ENCODE measurements at places on chromosomes 7 and 10. TPM values are rescaled to one million over a fixed set of nuclear protein-coding genes. Genes with fewer than 3 reads are reported as not detected.

GRCh38 chr7:73885975-73886798 lies 25.2 kb downstream of the TMEM270 start:
- DNase-seq = no peak
- H3K36me3 ChIP-seq = no peaks in the 10 kb centered on the region
- no peak overlapping the region for H3K4me3 ChIP-seq
- peaks cover 23% of the 10 kb centered on the region for H3K27me3 ChIP-seq

DNA sequence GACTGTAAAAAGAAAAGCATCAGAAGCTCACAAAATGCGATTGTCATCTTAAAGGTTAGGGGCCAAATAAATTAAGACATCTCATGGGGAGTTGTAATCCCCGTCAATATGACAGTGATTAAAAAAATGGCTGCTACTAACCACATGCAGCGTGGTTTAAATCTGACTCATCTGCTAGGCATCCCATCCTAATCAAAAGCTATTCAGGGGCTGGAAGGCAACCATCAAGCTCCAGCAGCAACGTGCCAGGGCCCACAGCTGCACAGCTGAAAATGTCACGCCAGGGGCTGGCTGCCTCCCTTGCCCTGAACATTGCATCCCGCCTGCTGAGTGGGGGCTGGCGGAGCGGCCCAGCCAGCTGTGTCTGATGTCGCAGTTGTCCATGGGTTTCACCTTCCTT lies 66.3 kb upstream of the FRMD4A start:
- H3K4me3 ChIP-seq = no peak overlapping the region
- peaks cover 42% of the 10 kb centered on the region for H3K27me3 ChIP-seq

DNA sequence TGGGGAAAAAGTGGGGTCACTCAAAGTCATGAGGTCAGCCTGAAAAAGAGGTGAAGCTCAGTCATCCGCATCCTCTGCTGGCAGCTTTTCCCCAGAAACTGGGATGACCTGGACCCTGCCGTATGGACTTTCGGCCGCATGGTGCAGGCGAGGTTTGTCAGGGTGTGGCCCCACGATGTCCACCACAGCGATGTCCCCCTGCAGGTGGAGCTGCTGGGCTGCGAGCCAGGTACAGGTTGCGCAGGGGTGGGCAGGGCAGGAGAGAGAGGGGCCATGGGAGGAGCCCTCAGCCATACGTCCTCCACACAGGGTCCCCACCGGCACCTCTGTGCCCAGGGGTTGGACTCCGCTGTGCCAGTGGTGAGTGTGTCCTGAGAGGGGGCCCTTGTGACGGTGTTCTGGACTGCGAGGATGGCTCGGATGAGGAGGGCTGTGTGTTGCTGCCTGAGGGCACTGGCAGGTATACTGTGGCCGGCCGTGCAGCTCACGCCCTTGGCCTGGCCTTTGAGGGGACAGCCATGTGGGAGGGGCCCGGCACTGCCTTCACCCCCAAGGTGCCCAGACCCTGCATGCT lies 23.0 kb upstream of the ZNF467 start:
- no peaks in the 10 kb centered on the region for H3K36me3 ChIP-seq
- H3K4me1 ChIP-seq = no peaks in the 10 kb centered on the region
- no peak overlapping the region for H3K27ac ChIP-seq
- H3K27me3 ChIP-seq = no peaks in the 10 kb centered on the region

Gene ADCK2
- total RNA-seq = 30.3 TPM

GRCh38 chr7:144531181-144531580 lies 127.7 kb upstream of the NOBOX start:
- H3K36me3 ChIP-seq = no peaks in the 10 kb centered on the region
- H3K4me1 ChIP-seq = peaks cover 6% of the 10 kb centered on the region
- H3K27ac ChIP-seq = no peak overlapping the region
- no peak for DNase-seq
- no peaks in the 10 kb centered on the region for H3K27me3 ChIP-seq
- no peak overlapping the region for H3K4me3 ChIP-seq

GRCh38 chr10:60122190-60122589 lies 215.8 kb upstream of the CCDC6 start:
- H3K27me3 ChIP-seq = no peaks in the 10 kb centered on the region
- DNase-seq = no peak
- no peaks in the 10 kb centered on the region for H3K36me3 ChIP-seq
- H3K4me1 ChIP-seq = no peaks in the 10 kb centered on the region
- H3K27ac ChIP-seq = peak overlapping the region; percentile 51

DNA sequence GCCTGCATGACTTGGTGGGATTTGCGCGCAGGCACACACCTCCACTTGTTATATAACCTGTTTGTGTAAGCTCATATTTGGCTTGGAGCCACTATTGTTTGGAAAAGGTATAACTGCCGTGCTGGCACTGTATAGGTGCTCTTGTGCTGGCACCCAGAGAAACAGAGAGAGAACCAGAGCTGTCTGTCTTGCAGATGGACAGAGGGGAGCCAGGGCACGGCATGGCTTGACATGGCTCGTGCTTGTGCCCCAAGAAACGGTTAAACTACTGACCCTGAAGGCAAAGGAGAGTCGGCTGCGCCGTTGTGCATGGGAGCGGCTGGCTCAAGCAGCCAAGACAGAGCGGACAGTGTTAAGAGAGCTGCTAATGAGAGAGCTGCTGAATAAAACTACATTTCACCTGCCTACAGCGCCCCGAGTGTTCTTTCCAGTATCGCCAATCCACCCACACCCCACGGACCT lies 23.2 kb downstream of the RAPGEF5 start:
- H3K4me1 ChIP-seq = no peaks in the 10 kb centered on the region
- no peak overlapping the region for H3K4me3 ChIP-seq
- H3K36me3 ChIP-seq = no peaks in the 10 kb centered on the region
- DNase-seq = no peak
- no peak overlapping the region for H3K27ac ChIP-seq
- H3K27me3 ChIP-seq = peaks cover 6% of the 10 kb centered on the region

Gene FKBP9
- total RNA-seq = 0.84 TPM

DNA sequence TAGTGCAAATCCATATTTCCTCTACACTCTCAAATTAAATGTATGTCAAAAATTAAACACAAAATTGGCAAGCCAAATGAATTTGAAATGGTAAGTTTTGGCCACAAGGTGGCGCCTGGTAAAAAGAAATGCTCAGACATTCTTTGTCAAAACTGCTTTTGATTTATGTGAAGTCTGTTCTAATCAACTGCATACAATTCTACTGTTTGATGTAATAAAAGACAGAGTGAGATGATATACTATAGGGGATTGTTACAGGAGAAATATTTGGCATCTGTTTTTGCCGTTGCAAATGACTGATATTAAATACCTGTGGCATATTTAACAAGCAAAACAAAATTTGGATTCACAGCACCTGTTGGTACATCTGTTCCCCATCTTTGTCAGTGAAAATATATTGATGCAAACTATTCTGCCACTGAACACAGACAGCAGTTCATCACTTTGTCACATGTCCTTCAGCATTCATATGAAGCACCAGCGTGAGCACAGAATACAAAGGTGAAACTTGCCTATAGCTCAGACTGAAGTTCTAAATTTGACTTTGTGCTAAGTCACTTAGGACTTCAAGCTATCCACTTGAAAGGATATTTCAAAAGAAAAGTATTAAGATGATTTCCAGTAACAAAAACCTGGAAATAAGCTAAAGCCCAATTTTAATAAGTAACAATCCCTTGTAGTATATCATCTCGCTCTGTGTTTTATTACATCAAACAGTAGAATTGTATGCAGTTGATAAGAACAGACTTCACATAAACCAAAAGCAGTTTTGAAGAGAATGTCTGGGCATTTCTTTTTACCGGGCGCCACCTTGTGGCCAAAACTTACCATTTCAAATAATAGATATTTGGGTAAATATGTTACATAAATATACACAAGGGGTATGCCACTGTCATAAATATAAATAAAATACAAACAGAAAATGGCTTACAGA lies 10.2 kb upstream of the CH25H start:
- peaks cover 2% of the 10 kb centered on the region for H3K36me3 ChIP-seq
- H3K27me3 ChIP-seq = no peaks in the 10 kb centered on the region
- peak overlapping the region; percentile 55 for H3K4me3 ChIP-seq
- peaks cover 11% of the 10 kb centered on the region for H3K4me1 ChIP-seq

DNA sequence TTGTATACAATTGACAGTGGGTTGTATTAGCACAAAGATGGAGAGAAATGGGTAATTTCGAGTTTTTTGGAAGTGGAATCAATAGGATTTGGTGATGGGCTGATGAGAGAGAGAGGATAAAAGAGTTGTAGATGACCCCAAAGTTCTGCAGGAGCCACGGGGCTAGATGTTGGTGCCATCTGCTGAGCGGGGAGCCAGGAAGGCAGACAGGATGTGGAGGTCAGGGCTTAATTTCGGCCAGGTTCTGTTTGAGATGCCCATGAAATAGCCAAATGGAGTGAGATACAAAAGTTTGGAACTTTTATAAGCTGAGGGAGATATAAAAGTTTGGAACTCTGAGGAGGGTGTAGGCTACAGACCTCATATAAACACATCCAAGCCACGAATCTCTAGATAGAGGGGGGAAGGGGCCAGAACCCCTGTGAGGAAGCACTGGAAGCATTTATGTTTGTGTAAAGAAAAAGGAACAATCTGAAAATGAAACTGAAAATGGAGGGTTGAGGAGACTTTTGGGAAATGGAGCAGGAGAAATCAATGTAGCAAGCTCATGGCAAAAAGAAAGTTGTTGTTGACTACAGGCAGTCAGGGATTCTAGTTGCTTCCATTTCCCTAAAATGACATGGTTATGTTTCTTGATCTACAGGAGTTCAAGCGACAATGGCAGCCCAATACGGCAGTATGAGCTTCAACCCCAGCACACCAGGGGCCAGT lies 2.2 kb downstream of the GIMAP4 start:
- H3K4me3 ChIP-seq = peak overlapping the region; percentile 95
- peaks cover 54% of the 10 kb centered on the region for H3K4me1 ChIP-seq
- H3K27me3 ChIP-seq = no peaks in the 10 kb centered on the region
- H3K27ac ChIP-seq = peak overlapping the region; percentile 99

Gene NKX1-2
- not detected for total RNA-seq

Gene TMEM26
- total RNA-seq = not detected

Gene ADAMTS14
- total RNA-seq = 0.24 TPM

Gene TMEM196
- not detected for total RNA-seq

GRCh38 chr7:66267249-66267648 lies 62.1 kb downstream of the TPST1 start:
- H3K4me1 ChIP-seq = no peaks in the 10 kb centered on the region
- no peak for DNase-seq

- H3K4me1 ChIP-seq = no peaks in the 10 kb centered on the region
- H3K36me3 ChIP-seq = peaks cover 4% of the 10 kb centered on the region
- DNase-seq = no peak
- no peak overlapping the region for H3K27ac ChIP-seq
- H3K27me3 ChIP-seq = no peaks in the 10 kb centered on the region
Measured at GRCh38 chr7:146736446-146737190, 620.0 kb downstream of the CNTNAP2 start.
